ENCODE measurements at places on chromosomes 3 and 15.

- no peak for DNase-seq
Observed at GRCh38 chr3:70298385-70298784, 14.1 kb downstream of the MDFIC2 start.

- DNase-seq: peak; percentile 49
Observed at GRCh38 chr15:57747206-57747896, 40.8 kb downstream of the POLR2M start.

- no peak for DNase-seq
Observed at GRCh38 chr3:32401126-32401525, 9.5 kb downstream of the CMTM7 start.

DNA sequence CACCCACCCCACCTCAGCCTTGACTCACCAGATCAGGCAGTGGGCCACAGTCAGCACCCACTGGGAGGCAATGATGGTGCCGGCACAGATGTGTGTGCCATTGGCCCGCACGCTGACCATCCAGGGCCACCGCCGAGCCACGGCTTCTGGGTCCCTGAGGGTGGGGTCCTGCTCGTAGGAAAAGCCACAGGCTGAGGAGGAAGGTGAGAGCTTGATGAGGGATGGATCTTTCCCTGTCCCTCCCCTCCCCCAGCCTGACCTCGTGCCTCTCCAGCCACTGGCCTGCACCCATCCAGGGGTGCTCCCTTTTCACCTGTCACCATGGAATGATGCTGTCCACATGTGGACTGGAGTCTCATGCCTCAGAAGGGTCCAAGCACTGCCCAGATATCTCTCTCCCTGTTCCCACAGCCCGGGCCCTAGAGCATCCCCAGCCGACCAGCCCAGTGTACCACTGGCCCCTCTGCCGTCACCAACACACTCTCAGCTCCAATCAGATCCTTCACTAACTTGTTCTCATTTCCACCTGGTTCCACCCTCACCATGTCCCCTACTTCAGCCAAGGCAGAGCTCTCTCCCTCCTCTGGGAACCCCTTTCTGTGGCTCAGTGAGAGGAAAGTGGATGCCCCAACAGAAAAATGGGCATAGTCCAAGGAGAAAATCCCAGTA, 2.0 kb downstream of the PRSS50 start:
- DNase-seq: no peak

DNA sequence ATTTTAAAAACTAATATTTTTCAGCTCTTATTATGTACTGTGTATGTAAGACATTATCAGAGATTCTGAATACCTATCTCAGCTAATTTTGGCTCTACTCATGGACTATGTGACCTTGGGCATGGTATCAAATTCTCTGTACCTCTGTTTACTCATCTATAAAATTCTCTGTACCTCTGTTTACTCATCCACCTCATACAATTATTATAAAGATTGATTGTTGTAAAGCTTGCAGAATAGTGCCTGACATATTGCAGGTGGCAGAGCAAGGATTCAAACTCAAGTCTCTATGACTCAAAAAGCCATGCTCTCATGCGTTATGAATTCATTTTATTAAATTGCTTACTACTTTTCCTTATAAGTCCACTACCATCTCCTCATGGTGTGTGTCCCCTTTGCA, 151.9 kb upstream of the ARL6 start:
- no peak for DNase-seq

DNA sequence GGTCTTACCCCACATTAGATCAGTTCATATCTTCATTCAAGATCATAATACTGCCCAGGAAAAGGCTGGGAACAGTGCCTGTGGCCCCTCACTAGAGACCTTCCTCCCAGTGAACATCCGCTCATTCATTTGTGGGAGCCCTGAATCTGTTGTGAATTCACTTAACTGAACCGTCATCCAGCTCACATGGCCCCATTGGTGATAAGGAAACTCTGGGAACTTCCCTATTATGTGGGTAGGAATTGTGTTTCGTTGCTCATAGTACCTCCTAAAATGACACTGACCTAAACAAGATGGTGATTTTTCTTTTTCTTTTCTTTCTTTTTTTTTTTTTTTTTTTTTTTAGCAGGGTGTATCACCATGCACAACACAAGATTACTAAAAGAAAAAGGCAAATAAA, 6.8 kb upstream of the MESP2 start:
- no peak for DNase-seq

DNA sequence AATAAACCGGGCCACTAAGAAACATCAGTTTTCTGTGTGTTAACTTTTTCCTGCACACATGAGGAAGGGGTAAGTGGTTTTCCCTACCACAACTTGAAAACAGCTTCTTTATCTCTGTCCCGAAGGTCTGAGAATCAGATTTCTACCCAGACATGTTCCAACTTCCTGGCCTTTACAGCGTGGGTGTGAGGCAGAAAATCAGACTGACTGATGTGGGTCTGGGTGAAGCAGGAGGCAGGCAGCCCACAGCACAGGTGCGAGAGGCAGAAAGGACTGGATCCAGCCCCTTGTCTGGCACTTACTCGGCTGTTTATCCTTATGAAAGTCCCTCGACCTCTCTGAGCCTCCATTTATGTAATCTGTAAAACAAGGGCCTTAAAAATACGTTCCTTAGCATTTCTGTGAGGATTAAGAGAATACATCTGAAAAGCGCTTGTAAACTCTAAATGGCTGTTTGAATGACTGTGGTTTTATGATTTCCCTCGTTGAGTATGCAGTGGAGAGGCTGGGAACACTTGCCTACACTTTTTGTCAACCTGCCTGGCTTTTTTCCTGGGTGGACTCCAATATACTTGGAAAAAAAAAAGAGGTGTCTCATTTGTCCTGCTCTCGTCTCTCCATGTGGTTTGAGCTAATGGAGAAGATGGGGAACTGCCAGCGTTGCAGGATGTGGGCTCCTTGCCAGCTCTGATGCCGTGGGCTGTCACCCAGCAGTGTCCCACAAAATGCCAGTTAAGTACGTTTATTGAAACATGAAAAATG, 3.1 kb downstream of the AGBL1 start:
- no peak for DNase-seq

GRCh38 chr15:88912500-88912921, 668 bp downstream of the MFGE8 start:
- no peak for DNase-seq

GRCh38 chr15:99477791-99478471, 87.9 kb upstream of the MEF2A start:
- DNase-seq: no peak

- DNase-seq: peak; percentile 56
Observed at GRCh38 chr15:59274126-59274970, 67.7 kb downstream of the LDHAL6B start.

DNA sequence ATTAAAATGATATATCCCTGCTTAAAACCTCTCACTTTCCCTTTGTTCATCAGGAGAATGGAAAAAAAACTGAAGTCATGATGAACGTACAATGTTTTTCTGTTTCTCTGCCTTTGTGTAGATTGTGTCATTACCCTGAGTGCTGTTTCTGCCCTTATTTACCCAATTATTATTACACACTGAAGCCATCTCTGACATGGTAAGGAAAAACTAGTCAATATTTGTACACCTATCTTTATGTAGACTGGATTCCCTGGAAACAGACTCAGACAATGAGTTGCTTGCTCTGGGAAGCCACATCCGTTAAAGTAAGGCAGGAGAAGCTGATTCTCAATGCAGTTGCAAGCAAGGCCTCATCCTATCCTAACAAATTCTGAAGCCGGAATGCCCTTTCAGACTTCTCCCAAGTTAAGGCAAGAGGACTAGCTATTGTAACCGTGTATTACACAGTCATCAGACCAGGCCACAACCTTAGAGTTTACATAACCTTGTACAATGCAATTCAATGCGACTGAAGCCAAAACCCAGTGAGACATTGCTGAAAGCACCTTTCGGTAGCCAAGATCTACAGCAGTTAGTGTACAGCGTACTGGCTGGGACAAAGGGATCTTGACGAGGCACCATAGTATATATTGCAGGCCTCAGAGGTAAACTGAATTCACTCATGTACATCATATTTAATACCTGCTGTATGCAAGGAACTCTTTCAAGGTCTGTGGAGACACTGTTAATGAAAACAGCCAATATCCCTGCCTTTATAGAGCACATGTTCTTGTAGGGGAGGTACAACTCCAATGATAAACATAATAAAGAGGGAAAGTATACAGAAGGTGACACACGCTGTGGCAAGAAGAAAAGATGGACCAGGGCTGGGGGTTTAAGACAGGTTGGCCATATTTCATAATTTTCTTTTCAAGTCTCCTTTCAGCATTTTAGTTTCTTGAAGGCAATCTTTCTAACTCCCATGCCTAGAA, 1040.8 kb upstream of the SEMA6D start:
- no peak for DNase-seq

DNA sequence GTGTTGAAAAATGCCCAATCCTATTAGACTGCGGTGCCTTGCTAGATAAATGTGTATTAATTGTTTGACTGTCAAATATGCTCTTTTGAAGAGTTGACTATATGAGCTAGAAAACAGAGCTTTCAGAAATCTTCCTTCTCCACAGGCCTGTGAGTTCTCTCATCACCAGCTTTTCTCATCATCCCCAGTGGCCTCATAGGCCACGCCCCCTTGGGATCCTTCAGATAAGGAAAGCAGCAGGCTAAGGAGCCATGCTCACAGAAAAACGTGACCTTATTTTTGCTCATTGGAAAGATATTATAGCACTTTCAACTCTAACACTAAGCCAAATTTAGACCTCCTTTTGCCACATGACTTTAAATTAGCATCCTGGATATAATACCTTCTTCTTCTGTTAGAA, 514.4 kb upstream of the ARRDC4 start:
- no peak for DNase-seq

- DNase-seq: no peak
Observed at GRCh38 chr3:55480911-55481743, 6.0 kb downstream of the WNT5A start.

DNA sequence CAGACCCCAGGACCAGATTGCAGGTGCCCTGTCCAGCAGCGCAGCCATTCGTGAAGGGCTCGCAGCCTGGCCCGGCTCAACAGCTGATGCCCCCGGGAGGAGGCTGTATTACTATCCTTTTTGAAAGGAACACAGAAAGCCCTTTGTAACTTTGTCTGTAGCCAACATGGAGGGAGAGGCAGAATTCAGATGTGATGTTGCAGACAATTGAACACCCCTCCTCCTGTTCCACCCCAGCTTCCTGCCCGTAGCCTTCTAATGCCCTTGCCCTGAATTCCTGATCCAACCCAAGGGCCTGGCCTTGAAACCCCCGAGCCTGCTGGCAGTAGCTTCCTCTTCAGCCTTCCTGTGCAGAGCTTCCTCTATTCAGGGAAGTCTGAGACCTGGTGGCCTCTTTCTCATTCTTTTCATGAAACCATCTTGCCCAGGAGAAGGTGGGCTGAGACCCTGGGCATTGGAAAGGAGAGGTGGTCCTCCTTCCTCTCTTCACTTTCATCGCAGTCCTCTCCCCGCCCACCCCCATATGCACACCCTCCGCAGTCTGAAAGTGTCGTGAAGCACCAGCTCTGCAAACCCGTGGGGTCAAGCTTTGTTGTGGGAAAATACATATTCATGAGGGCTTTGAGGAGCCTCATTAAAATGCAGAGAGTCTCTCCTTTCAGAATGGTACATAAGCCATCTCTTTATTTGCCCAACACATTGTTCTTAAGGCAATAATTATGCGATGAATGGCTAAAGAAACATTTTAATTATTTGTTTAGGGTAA, 109.2 kb downstream of the APBA2 start:
- DNase-seq: no peak

GRCh38 chr3:162348912-162349311, 852.3 kb downstream of the OTOL1 start:
- DNase-seq: no peak

All from mucosa of gallbladder (tissue), 1 donor.